ENCODE measurements at places on chromosomes 4 and X. TPM values are rescaled to one million over a fixed set of nuclear protein-coding genes. Genes with fewer than 3 reads are reported as not detected.

Gene GAGE12H
- total RNA-seq, result not detected

- no peaks in the 10 kb centered on the region for H3K36me3 ChIP-seq
- no peaks in the 10 kb centered on the region for H3K27me3 ChIP-seq
- H3K27ac ChIP-seq, result no peak overlapping the region
Measured at GRCh38 chr4:139622901-139623381, 42.7 kb upstream of the MGST2 start.

DNA sequence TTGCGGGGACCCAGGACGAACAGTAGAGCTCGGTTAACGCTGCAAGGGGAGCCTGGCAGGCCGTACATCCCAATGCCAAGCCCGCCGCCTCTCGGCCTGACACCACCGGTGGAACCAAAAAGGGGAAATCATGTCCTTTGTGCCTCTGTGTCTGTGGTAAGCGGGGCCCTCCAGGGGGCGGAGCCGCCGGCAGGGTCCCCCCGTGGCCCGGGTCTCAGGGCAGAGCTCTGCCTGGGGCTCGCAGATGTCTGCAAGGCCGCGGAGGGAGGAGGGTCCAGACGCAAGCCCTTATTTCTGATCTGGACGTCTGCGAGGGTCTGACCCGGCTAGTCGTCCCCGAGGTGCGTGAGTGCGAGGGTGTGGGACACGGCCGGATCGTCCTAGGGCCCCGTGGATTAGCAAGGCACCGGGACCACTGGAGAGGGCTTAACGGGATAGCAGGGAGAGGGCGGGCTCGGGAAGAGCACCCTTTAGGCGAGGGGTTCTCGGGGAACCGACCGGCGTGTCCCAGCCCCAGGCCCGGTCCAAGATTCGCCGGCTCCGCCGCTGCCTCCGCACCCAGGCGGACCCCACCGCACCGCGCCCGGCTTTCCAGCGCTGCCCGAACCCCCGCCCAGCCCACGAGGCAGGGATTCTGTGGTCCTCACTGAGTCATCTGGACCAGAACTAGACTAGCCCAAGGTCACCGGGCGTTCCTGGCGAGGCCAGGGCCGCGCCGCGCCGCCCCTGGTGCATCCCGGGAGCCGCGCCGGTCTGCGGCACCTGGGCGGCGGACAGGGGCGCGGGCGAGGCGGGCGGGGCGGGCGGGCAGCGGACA lies 863 bp upstream of the FAM193A start:
- no peaks in the 10 kb centered on the region for H3K4me1 ChIP-seq
- DNase-seq, result peak; percentile 15
- no peaks in the 10 kb centered on the region for H3K27me3 ChIP-seq
- peak overlapping the region; percentile 66 for H3K27ac ChIP-seq
- peak overlapping the region; percentile 77 for H3K4me3 ChIP-seq
- H3K36me3 ChIP-seq, result peaks cover 19% of the 10 kb centered on the region

DNA sequence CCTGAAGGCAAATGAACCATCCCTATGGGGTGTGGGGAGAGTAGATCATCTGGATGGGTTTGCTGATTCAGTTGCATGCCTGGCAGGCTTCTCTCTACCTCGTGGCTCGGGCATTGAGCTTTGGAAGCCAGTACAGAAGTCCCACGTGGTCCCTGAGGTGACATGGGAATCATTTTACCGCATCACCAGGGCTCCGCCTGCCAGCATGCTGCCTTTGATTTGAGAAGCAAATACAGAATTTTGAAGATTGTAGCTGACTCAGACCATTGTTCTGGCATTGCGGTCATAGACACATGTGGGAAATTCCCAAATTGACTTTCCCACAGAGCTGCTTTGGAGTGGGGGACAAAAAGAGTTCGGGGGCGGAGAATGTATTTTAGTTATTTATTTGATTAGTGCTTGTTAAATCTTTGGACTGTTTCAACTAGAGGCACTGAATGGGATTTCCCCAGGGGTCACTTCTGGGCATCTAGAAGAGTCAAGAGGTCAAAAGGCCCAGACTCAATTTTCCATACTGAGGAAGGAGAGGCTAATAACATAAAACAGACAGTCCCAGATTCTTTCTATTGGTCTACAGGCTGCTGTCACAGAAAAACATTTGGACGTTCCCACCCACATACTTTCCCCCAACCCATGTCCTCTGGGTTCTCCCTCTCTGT lies 79.3 kb downstream of the NHSL2 start:
- DNase-seq, result peak; percentile 1
- H3K4me3 ChIP-seq, result no peak overlapping the region
- no peak overlapping the region for H3K27ac ChIP-seq
- peaks cover 13% of the 10 kb centered on the region for H3K4me1 ChIP-seq
- peaks cover 33% of the 10 kb centered on the region for H3K27me3 ChIP-seq
- no peaks in the 10 kb centered on the region for H3K36me3 ChIP-seq

GRCh38 chrX:107565931-107566603 lies 62.2 kb upstream of the PRPS1 start:
- peak; percentile 11 for DNase-seq
- H3K4me3 ChIP-seq, result no peak overlapping the region
- no peaks in the 10 kb centered on the region for H3K27me3 ChIP-seq
- H3K36me3 ChIP-seq, result no peaks in the 10 kb centered on the region

- H3K27me3 ChIP-seq, result no peaks in the 10 kb centered on the region
- H3K4me3 ChIP-seq, result no peak overlapping the region
- H3K27ac ChIP-seq, result no peak overlapping the region
- no peaks in the 10 kb centered on the region for H3K36me3 ChIP-seq
- DNase-seq, result no peak
Measured at GRCh38 chr4:144906181-144906925, 191.6 kb downstream of the ANAPC10 start.

DNA sequence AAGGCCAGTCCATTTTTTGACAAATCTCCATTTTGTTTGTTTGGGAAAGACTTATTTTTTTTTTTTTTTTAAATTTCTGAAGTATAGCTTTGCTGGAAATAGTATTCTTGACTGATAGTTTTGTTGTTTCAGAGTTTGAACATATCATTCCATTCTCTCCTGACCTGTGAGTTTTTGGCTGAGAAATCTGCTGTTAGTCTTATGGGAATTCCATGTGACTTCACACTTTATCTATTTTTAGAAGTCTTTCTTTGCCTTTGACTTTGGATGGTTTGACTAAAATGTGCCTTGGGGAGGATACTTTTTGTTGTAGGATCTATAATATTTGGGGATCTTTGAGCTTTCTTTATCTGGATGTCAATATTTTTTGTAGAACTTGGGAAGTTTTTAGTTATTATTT lies 10.7 kb upstream of the ADAM29 start:
- no peaks in the 10 kb centered on the region for H3K36me3 ChIP-seq
- no peak for DNase-seq
- no peak overlapping the region for H3K27ac ChIP-seq
- no peaks in the 10 kb centered on the region for H3K27me3 ChIP-seq
- H3K4me1 ChIP-seq, result no peaks in the 10 kb centered on the region

All from Calu3 (cell line).